Psoas muscle (tissue), 8 donors: ENCODE measurements at places on chromosomes 7 and 10. TPM values are rescaled to one million over a fixed set of nuclear protein-coding genes. Genes with fewer than 3 reads are reported as not detected.

- no peak for DNase-seq
Measured at GRCh38 chr10:88243202-88243744, 339.8 kb downstream of the RNLS start.

- no peak for DNase-seq
Measured at GRCh38 chr7:2719007-2719406, 31.0 kb downstream of the AMZ1 start.

The FAM25G gene
- not detected for polyA plus RNA-seq

The C7orf33 gene
- polyA plus RNA-seq: not detected

DNA sequence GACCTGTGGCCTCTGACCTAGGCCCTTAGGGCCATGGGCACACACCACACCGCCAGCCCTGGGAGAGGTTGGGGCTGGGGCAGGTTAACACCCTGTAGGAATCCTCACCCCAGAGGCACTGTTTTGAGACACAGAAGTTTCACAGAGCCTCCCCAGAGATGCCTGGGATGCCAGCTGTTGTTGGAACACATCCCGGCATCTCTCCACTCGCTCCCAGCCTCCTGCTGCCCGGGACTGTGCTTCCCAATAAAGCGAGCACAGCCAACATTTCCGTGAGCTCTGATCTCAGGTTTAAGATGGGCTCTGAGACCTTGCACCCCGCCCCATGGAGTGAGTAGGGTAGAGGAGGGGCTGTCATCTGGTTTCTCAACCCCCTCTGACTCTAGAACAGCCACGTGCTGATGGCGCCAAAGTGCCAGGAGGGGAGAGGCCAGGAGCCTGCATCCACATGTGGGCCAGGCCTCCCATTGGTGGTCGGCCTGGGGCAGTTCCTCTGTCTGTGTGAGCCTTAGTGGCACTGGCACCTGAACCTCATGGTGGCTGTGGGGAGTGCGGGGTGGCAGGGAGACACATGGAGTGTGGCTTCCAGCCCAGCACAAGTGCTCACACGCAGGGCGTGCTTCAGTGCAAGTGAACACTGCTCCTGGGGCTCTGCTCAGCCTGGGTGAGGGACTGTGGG lies 54.7 kb downstream of the RASGEF1A start:
- DNase-seq: peak; percentile 8

DNA sequence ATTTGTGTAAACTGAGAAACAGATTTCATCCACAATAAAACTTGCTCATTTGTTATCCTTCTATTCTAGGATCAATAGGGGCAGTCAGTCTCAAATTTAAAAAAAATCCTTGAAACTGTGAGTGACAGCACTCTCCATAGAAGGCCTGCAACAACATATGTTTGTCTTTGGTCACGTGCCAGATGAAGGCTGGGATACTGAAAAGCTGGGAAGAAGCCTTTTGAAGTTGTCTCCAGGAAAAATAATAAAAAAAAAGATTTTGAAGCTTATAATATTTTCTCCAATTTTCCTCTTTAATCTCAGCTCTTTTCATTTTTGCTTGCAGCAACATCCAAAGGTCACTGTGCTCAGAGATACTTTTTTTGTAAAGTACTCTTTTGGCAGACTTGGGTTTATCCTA lies 128.6 kb upstream of the SLC26A5 start:
- no peak for DNase-seq

DNA sequence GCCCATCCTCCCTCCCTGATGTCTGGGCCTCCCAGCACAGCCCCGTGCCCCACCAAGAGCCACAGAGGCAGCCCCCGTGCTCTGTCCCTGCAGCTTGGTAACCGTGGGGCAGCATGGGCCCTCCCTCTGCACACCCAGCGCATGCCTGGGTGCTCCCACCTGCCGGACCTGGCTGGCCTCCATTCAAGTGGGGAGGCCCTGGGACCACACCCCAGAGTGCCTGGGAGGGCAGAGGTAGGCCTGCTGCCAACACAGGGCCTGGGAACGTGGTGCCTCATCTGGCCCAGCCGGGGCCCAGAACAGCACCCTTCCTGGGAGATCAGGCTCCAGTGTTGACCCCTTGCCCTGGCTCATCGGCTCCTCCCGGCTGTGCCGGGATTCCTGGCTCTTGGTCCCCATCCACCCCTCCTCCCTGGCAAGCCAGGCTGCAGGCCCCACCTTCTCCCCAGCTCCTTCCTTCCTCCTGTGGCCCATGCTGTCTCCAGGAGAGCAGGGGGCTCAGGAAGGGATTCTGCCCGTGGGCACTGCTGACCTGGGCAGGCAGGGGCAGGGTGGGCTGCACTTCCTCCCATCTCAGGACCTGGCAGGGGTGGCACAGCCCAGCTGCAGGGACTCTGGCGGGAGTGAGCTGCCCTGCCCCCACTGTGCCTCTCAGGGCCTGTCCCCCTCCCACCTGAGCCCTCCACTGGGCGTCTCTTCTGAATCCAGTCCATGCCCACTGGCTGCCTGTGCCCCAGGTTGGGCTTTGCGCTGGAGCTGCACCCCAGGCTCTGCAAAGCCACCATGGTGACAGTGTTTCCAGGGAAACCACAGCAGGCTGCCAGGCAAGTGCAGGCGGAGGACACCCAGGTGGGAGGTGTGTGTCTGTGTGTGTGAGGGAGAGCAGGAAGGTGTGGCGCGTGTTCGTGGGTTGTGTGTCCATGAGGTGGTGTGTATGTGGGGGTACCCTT lies 32.6 kb downstream of the PWWP2B start:
- DNase-seq: no peak

DNA sequence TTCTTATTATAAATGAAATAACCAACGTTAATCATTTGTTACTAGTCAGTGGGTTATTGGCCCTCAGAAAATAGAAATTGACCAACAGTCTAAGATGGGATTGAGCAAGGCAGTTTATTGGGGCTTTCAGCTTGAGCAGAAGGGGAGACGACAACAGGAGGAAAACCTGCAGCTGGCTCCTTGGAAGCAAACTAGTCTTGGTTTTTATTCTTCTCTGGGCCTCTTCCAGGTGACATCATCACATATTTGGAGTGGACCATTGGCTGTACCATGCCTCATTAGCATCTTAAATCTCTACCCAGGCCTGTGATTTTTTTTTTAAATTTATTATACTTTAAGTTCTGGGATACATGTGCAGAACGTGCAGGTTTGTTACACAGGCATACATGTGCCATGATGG lies 59.0 kb upstream of the CSTF2T start:
- no peak for DNase-seq

The RBP3 gene
- not detected for polyA plus RNA-seq

DNA sequence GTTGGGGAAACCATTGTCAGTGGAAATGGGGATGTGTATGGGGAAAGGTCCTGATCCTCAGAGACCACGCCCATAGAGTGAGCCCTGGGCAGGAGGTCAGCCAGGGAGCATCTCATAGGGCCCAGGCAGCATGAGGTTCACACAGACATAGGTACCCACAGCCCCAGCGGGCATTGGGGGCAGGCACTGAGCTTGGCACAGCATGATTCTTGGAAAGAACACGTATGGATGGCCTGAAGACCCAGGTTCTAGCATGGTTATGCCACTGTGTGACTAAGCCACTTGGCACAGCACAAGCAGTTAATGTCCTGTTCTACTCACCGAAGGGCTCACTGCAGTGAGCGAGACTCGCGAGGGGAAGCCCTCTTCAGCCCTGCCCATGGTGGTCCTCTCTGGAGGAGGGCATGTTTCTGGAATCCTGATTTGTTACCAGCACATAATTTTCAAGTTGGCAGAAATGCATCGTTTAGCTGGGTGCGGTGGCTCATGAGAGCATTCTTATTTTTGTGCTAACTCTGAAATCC lies 125.2 kb downstream of the UBE2H start:
- no peak for DNase-seq

The LYZL2 gene
- polyA plus RNA-seq: not detected

DNA sequence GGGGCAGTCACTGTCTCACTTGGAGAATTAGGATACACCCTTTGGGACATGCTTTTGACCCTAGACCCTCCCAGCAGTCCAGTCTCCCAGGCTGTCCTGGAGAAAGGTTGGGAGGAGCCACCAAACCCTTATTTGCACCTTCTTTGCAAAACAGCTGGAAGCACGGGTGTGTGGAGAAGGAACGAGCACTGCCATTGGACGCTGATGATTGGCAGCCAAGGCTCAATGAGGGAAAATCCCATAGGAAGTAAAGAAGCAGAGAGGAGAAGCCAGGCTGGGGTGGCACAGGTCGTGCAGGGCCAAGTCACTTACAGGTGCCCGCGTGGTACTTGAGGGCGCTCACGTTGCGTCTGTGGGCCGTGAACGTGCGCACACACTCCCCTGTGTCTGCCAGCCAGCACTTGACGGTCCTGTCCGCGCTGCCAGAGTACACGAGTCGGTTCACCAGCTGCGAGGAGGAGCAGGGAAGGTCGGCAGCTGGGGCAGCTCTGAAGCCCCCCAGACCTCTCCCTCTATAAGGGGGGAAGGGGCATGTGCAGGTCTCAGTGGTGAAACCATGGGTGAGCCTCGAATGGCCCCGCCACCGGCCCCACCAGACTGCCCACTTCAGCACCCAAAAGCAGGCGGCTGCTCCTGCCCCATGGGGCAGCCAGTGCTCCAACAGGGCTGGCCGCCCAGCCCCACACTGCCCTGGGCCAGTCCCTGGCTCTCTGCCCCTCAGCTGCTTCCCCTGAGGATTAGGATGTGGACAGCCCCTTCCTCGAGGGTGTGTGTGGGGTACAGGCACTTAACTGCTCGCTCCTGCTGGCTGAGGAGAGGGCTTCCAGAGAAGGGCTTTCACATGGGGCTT lies 24.8 kb downstream of the WDR86 start:
- no peak for DNase-seq

GRCh38 chr7:44372560-44373417 lies 47.4 kb upstream of the CAMK2B start:
- no peak for DNase-seq

DNA sequence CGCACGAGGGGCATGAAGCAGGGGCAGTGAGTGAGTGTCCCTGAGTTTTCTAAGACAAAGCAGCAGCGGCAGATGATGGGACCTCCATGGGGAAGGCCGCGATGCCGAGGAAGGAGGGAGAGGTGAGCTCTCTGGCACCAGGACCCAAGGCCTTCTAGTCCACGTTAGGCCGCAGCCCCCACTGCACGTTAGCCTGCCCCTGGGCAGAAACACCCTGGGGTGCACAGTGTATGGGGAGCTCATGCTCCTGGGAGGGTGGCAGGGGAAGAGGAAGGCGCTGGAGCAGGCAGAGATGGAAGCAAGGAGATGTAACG lies 97.3 kb upstream of the IKZF1 start:
- no peak for DNase-seq

The PHKG1 gene
- polyA plus RNA-seq: 65.1 TPM

DNA sequence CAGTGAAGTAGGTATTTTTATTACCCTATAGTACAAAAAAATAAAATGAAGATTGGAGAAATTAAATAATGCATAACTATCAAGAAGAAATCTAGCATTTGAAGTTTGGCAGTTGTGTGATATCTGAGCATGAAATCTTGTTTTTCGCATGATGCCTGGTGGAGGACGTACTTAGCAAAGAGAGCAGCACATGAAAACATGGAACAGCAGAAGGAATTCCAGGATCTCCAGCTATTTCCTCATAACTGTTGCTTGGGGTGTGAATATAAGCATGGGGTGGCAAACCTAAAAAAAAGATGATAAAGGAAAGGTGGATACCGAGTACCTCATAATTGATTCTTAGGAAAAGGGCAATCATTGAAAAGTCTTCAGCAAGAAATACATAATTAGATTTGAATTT lies 174.3 kb upstream of the FAM3C start:
- no peak for DNase-seq

DNA sequence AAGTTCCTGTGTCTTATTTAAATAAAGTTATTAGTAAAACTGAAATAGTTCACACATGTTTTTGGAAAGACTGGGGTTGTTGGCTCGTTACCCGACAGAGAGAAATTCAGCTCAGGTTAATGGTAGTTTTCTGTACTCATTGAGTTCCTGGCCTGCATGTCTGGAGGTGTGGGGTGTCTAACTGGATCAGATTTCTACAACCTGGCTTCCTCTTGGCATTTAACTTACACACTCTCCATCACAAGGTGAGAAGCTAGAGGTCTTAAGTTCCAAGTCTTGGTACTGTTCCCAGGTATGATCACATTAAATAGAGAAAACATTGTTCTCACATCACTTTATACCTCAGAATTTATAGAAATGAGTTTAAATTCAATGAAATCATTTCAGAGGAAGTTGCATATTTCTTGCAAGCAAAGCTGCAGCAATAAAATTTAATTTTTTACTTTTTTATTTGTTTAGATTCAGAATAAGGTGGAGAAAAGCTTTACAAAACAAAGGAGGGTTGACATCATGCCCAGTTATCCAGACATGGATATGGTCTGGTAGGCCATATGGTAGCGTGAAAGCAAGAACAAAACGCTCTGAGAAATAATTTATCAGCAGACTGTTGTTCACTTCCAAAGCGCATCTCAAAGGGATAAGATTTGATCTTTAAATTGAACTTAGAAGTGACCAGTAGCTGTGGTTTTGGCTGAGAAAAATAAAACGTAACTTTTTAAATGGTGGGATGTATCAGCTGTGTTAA lies 120.6 kb downstream of the GLCCI1 start:
- DNase-seq: no peak

- no peak for DNase-seq
Measured at GRCh38 chr10:86075512-86075911, 291.1 kb downstream of the GRID1 start.

DNA sequence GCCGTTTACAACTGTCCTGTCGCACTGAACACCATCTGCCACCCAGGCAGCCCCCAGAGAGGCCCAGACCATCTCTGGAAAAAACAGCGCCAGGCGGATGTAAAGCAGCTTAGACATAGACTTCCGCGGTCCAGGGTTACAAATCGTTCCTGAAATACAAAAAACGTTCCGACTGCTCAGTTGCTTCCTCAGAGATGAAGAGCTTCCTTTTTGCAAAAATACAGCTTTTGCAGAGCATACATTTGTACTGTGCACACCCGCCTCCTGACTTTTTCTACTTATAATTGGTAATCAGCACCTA lies 11.4 kb downstream of the DAGLB start:
- no peak for DNase-seq

- DNase-seq: no peak
Measured at GRCh38 chr10:12848439-12849173, 152.9 kb downstream of the CCDC3 start.
